DND-41 (cell line): ENCODE measurements at places on chromosomes 16 and 17.

DNA sequence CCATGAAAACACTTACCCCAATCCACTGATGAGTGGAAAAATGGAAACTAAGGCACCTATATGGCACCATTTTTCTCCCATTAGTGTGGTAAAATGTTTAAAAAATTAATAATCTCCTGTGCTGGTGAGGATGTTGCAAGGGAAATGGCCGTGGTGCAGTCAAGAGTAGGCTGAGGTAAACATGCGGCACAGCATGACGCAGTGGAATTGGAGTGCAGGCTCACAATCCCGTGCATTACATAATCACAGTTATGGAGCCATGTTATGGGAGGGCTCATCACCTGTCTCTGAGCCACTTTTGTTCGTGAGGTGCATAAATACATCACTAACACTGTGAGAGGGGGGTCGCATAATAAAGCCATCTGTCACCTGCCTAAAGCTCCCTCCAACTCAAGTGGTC is 164.4 kb upstream of the XYLT1 start:
- DNase-seq = no peak

DNA sequence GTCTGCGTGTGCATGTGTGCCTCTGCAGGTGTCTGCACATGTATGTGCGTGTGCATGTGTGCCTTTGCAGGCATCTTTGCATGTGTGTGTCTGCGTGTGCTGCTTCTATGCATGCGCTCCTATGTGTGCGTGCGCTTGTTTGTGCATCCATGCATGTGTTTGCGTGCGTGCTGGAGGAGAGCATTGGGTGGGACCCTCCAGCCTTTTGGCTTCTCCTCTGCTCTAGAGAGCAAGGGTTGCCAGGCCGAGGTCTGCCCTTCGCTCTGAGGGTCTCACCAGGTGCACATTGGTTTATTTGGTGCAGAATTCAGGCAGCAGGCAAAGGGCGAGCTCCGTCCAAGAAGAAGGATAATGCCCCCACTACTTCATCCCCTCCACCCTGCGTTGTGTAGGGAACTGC is 1.1 kb upstream of the RAB40B start:
- no peak for DNase-seq

DNA sequence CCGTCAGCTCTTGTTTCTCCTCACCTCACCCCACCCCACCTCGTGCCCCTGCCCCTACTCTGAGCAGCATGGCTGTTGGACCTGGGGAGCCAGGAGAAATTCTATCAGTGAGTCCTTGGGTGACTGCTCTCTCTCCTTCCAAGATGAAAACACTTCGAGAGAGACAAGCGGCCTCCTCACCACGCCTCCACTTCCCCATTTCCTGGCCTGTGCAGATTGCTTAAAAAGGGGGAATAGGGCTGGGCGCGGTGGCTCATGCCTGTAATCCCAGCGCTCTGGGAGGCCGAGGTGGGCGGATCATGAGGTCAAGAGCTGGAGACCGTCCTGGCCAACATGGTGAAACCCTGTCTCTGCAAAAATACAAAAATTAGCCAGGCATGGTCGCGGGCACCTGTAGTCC is 9.5 kb downstream of the DLX4 start:
- DNase-seq = no peak

DNA sequence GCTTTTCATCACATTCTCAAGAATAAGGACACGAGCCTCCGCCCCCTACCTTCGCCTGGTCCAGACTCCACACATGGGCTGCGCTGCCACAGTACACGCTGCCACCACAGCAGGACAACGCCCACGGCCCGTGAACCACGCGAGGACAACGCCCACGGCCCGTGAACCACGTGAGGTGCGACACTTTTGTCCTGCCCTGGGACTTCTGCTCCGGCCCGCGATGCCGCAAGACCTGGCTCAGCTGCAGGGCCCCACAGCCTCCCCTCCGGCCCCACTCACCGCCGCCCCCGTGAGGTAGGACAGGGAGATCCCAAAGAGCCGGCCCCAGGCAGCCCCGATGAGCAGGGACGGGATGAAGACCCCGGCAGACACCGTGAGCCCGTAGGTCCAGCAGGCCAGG is 5.9 kb upstream of the CCDC154 start:
- no peak for DNase-seq

DNA sequence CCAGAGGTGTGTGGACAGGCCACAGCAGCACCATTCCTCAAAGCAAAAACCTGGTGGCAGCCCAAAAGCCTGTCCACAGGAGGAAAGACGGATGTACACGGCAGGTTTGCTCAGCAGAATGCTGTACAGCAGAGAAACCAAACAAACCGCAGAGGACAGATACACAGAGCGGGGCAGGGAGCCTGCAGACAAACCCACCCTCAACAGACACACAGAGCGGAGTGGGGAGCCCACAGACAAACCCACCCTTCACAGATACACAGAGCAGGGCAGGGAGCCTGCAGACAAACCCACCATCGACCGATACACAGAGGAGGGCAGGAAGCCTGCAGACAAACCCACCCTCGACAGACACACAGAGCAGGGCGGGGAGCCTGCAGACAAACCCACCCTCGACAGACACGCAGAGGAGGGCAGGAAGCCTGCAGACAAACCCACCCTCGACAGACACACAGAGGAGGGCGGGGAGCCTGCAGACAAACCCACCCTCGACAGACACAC is 53.0 kb upstream of the METRNL start:
- DNase-seq = no peak

DNA sequence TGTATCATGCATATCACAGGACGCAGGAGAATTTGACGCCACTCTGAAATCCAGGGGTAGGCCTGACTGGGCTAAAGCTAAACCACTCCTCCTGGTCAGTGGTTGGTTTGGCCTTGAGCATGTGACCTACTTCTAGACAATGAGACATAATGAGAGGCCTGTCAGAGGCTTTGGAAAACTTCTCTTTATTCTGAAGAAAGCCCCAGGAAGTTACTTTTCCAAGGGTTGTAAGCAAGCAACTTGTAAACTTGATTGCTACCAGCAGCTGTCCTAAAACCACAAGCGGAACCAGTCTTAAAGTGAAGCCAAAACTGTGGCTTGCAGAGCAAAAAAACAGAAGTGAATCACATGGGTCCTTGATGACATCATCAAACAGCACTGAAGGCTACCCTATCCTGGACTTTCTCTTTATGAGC is 138.2 kb upstream of the COX10 start:
- no peak for DNase-seq

DNA sequence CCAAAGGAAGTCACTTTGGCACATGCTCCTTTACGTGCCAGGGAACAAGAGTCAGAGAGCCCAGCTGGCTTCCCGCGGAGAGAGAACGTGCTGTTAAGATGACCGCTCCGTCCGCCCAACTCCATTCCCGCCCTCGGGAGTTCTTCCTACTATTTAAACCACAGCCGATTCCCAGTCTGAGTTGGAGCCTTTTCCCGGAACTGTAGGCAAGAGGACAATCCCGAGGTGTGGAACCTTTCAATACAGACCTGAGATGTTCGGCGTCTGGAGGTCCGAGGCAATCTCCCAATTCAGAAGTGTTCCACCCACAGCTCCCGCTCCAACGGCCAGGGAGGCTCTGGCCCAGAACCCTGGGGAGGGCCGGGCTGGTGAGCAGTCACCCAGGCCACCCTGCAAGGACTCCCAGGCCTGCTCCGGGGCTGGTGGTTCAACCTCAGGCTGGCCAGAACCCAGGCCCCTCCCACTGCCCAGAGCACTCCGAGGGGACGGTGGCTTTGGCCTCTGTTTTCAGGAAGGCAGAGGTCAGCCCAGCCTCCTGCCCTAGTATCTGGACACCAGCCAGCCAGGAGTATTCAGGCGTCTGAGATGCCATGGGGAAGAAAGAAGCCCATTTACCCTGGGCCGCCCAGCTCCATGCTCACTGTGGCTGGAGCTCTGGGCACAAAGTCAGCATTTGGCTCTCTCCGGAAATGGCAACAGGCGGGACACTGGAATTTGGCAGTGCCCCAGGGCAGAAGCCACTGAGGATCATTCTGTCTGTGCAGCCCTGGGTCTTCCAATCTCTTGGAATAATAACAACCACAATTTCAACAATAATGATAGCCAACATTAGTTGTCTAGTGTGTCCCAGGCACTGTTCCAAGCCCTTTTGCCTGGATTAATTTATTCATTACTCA is 21.4 kb downstream of the EMP2 start:
- no peak for DNase-seq

- no peak for DNase-seq
Measured at GRCh38 chr17:54063639-54064038, 240.9 kb downstream of the KIF2B start.

GRCh38 chr17:73485130-73485529 is 159.1 kb downstream of the SDK2 start:
- DNase-seq = no peak

GRCh38 chr17:4540687-4541327 is 14.4 kb downstream of the MYBBP1A start:
- DNase-seq = no peak

GRCh38 chr16:20363191-20363590 is 10.7 kb upstream of the UMOD start:
- DNase-seq = no peak

DNA sequence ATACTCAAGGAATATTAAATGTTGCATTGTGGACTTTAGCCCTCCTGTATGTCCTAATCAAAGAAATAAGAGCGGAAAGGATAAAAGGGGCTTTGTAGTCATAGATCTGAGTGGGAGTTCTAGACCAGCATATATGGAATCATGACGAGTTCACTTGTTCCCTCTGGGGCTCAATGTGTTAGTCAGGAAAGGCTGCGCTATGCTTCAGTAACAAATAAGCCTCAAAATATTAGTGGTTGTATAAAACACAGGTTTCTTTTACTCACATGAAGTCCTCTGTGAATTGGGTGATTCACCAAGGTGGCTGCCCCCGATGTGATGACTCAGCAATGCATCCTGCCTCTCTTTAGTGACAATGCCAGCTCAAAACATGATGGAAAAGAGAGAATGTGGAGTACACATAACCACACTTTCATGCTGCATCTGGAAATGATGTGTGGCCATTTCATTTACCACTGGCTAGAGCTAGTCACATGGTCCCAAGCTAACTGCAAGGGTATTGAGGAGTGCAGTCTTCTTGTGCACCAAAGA is 63.3 kb upstream of the IRX5 start:
- DNase-seq = no peak

GRCh38 chr17:50634915-50635731 is 442 bp downstream of the ABCC3 start:
- DNase-seq = no peak

- DNase-seq = no peak
Measured at GRCh38 chr16:68517606-68518166, 21.4 kb upstream of the ZFP90 start.

DNA sequence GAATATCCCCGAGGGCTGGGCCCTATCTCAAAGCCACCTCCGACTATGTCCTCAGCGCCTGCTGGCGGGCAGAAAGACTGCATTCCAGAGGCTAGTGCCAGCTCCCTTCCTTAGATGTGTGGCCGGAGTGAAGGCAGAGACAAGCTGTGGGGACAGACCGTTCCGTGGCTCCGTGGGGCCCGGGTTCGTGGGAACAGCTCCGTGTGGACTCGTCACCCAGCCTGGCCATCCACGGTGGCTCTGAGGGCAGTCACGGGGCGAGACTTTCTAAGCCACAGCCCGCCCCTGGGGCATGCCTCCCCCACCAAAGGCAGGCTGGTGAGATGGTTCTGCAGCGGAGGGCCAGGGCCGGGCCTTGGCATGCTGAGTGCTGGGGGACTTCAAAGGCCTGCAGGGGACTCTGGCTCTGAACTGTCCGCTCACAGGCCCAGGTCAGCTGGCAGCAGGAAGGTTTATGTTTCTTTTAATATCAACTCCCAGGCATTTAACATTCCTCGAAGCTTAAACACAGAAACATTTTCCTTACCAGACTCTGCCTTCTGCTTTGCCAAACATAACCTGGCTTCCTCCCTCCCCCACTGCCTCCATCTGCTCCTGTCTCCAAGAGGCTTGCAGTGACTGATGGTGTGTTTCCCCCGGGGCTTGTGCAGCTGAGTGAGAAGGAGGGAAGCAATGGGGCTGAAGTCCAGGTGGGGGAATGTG is 50.4 kb downstream of the TIMM22 start:
- no peak for DNase-seq

DNA sequence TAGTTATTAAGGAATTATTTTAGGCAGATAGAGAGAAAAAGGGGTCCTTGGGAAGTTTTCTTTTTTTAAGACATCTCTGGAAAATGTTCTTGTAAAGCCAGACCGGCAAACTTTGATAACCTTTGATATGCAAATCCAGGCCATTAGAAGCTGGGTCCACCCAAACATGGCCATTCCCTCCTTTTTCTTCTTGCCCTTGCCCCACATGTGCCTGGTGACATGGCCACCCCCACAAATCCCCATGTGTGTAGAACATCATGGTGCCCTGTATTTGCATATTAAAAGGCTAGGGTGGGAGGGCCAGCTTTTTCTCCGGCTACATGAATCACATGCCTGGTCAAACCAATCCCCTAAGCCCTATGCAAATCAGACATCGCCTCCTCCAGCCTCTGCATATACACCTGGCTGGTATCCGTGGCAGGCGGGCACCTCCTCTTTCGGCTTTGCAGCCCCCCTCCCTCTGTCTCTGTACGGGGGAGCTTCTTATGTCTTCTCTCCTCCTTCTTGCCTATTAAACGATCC is 43.9 kb upstream of the LYRM9 start:
- no peak for DNase-seq

- no peak for DNase-seq
Measured at GRCh38 chr16:69438465-69438864, 14.0 kb downstream of the CYB5B start.

DNA sequence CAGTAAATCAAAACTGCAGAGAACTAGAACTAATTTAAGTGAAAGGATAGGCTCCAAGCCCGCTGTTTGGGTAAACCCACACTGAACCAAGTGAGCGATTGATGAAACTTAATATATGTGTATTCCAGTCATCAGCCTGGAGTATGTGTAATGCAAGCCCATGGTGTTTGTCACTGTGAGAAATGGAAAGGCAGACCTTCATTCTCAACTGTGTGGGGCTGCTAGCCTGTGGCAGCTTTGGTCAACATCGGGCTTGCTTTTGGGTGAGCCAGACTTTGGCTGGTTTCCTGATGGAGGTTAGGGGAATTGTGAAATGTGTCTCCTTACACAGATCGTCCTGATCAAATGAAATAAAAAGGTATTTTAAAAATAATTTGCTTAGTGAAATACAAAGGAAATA is 279.9 kb downstream of the IRX3 start:
- DNase-seq = no peak

DNA sequence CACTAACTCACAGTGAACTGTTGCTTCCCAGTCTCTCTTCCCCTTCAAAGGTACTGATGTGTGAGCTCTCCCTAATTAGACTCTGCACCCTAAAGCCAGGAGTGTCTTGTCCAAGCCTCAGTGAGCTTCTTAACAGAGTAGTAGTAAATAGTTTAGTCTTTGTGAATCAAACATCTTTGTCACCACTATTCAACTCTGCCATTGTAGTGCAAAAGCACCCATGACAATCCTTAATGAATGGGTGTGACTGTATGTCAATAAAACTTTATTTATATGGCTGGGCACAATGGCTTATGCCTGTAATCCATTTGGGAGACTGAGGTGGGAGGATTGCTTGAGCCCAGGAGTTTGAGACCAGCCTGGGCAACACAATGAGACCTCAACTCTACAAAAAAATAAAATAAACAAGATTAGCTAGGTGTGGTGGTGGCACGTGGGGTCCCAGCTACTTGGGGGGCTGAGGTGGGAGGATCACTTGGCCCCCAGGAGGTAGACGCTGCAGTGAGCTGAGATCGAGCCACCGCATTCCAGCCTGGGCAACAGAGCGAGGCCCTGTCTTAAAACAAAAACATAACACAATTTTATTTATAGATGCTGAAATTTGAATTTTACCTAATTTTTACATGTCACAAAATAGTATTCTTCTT is 45.5 kb upstream of the TNRC6A start:
- DNase-seq = no peak
